ENCODE measurements at places on chromosomes 7 and 10.

DNA sequence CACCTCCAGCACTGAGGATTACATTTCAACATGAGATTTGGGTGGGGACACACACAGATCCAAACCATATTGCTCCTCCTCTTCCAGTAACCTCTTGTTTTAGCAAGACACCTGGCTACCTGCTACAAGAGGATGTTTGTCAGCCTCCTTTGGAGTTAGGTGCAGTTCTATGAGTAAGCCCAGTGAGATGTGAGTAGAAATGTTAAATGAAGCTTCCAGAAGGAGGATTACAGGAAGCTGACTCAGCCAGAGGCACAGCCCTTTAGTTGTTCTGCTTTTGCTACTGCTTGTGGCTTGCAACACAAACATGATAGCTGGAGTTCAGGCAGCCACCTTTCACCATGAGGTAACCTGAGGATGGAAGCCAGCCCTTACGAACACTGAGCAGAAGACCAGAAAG is 382.7 kb upstream of the RNF32 start:
- DNase-seq, result no peak

DNA sequence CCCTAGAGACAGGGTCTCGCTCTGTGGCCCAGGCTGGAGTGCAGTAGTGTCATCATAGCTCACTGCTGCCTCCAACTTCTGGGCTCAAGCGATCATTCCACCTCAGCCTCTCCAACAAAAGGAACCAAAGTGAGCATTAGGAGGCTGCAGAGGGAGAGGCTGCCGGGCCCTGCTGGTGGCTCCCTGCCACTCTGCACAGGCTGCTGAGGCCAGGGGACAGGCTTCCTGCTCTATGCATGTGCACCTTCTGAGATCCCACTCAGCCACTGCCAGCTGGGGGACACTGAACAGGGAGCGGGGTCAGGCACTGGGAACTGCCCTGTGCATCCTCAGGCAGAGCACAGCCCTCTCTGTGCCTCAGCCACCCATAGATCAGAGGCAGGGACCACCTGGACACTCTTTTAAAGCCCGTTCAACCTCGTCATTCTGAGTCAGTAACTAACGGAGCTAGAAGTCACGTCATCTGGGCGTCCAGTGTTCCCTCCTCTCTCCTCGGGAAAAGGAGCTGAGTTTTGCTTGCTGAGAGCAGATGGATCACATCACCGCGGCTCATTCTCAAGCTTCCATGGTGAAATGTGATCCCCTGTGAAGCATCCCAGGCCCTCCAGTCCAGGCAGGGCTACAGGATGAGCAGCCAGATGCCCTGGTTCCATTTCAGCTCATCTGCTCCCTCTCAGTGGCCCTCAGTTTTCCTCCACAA is 109.6 kb downstream of the MYL10 start:
- DNase-seq, result no peak

- no peak for DNase-seq
Observed at GRCh38 chr7:66682350-66683093, 53.8 kb downstream of the KCTD7 start.

- DNase-seq, result no peak
Observed at GRCh38 chr7:107828540-107828939, 25.5 kb upstream of the SLC26A3 start.

DNA sequence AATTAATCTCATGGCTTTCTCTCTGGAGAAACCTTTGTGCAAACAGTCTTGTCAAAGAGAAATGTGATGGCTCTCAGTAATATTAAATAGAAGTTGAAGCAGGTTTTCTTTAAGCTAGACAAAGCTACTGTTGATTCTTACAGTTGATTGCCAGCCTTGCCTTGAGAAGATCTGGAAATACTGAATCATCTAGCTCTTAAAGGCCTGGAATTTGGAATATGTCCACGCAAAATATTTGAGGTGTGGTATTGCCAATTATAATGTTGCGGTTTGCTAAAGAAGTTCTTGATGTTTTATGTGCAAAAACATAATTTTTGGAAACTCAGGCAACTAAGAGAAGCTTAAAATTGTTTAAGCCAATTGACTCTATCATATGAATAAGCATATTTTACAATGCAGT is 371.9 kb downstream of the PHF14 start:
- DNase-seq, result no peak

- DNase-seq, result no peak
Observed at GRCh38 chr10:24771943-24772694, 48.4 kb upstream of the ARHGAP21 start.

DNA sequence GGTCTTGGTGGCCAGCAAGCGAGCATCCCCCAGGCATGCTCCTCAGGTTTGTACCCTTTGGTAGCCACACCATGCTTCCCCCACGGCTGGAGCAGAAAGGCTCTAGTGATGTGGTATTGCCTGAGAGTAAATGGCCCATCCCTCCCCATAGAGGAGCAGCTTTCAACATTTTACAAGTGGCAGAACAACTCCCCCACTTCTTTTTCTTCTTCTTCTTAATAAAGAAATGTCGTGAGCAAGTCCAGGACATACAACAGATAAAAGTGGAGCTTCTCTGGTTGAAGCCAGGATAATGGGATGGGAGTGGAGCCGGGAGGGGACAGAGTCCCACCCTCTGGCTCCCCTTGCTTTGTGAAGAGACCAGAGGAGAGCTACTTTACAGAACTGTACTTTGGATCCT is 131.5 kb downstream of the ANLN start:
- no peak for DNase-seq

- DNase-seq, result no peak
Observed at GRCh38 chr7:929311-929711, 25.2 kb downstream of the ADAP1 start.

- DNase-seq, result no peak
Observed at GRCh38 chr7:665736-666453, 60.6 kb upstream of the DNAAF5 start.

- DNase-seq, result no peak
Observed at GRCh38 chr7:95527776-95528250, 42.1 kb downstream of the ASB4 start.

DNA sequence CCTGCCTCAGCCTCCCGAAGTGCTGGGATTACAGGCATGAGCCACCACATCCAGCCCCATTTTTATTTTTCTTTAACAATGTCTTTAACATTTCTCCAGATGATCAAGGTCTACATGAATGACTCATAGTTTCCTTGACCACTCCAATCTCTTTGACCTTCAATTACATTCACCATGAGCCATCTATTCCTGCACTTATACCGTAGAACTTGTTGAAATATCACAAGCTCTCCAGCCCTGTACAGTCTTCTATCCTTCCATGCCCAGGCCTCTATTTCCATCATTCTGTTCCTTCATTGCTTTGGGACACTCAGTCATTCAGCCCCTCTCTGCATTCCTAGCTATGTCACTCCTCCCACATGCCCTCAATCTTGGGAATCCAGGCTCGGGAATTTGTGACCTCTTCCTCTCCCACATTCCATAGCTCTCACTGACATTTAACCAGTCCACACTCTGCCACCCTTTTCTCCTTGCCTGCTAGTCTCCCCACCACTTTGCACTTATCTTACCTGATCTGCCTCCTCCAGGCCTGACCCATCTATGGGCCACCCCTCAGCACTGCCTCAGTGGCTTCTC is 151.8 kb upstream of the STK17A start:
- no peak for DNase-seq

GRCh38 chr7:92025260-92025659 is 84.6 kb downstream of the AKAP9 start:
- DNase-seq, result no peak

GRCh38 chr10:121133901-121134300 is 282.7 kb downstream of the WDR11 start:
- DNase-seq, result no peak

DNA sequence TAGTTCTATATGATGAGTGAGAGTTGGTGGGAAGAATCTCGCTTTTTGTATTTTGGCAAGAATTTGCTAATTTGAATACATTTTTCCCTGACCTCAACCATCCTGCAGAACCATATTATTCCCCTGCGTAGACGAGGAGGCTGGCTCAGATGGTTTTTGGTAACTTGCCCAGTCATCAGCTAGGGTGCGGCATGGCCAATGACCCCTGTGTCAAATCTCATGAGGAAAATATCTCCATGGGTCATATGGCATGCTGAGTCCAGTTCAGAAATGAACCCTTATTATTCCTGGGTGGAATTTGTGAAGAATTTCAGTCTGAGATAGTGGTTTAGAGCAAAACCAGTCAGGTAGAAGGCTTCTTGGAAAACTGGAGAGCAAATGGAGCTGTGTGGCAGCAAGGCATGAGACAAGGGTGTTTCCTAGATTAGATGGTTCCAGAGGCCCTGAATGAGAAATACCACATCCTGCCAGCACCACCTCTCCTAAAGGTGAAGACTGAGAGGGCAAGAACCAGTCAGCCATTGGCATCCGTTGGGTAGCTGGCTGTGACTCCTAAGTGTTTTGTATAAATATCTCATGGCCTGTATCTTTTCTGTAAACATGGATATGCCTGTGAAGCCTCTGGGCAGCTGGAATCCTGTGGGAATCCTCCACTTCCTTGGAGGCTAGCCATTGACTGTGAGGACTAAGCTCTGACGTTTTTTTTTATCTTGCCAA is 5.8 kb upstream of the UPP1 start:
- no peak for DNase-seq

GRCh38 chr7:31263338-31263737 is 77.2 kb downstream of the NEUROD6 start:
- DNase-seq, result no peak
